ENCODE measurements at places on chromosomes 6 and 20. TPM values are rescaled to one million over a fixed set of nuclear protein-coding genes. Genes with fewer than 3 reads are reported as not detected.

Gene GGTLC1
- not detected for total RNA-seq

Gene PROKR2
- total RNA-seq, result not detected

Gene ZMYND8
- 27.2 TPM for total RNA-seq

Gene TMEM217
- 6.2 TPM for total RNA-seq

GRCh38 chr20:54560357-54560756 lies 85.0 kb downstream of the DOK5 start:
- DNase-seq, result no peak

- DNase-seq, result no peak
Measured at GRCh38 chr6:132520953-132521352, 8.0 kb upstream of the STX7 start.
